Fibroblast of skin of right biceps (primary cell): ENCODE measurements at places on chromosomes 4 and X.

DNA sequence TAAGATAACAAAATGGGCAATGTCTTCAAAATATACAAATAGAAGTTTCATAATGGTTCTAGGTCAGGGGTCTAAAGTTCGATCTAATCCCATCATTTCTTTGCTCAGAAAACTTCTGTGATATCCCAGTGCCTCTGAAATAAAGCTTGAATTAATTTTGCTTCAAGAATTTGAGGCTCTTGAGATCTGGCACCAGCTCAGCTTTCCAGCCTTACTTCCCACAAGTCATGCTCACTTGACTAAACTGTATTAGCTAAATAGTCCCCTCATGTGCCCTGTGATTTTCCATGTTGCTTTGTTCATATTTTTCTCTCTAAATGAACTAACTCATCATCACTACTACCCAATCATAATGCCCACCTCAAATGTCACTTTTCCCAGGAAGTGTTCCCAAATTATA, 50.8 kb upstream of the MBNL3 start:
- no peak for DNase-seq

DNA sequence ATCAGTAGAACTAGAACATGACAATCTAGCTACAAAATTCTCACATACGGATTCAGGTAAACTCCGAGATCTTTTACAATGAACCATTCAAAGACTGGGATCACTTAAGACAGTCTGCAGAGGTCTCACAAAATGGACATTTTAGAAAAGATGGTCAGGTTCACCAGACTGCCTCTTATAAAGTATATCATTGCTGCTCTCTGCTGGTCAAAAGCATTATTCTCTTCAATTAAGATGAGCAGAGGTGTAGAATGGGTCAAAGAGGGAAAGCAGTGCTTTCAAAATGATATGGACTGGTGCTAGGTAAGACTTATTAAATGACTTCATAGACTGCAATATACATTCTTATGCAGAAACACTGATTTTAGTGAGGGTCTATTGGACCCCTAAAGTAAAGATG, 434.7 kb downstream of the PACRGL start:
- no peak for DNase-seq

GRCh38 chr4:3639613-3640586, 107.7 kb upstream of the LRPAP1 start:
- DNase-seq = no peak

- no peak for DNase-seq
These were observed 78.8 kb upstream of the GPR174 start for GRCh38 chrX:79065696-79066095.

GRCh38 chrX:124338733-124339514, 6.5 kb downstream of the TEX13D start:
- DNase-seq = no peak

- DNase-seq = no peak
These were observed 13.0 kb downstream of the DKC1 start for GRCh38 chrX:154775419-154776349.

DNA sequence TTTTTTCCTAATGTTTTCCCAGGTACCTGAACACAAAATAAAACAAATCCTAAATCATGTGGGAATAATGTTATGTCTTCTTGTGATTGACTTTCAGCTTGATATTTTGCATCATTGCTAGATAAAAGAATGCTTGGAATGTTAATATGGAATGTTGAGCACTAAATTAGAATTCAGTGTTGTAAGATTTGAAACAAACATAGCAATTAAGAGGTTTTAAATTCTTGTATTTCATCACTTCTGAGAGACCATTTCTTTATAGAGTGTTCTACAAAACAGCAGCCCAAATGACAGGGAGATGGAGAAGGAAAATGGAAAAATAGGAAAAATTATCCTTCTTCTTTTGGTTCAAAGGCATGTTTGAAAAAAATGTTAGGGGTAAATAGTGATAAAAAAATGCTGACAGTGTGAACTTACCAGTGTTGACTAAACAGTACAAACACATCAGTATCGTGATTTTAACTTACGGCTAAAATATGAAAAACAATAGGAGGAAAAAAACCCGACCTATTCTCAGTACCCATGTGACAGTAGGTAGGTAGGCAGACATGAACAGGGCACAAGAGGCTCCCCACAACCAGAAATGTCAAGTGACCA, 102.6 kb upstream of the PDE5A start:
- DNase-seq = peak; percentile 56
